ENCODE measurements at places on chromosomes 2 and 18.

DNA sequence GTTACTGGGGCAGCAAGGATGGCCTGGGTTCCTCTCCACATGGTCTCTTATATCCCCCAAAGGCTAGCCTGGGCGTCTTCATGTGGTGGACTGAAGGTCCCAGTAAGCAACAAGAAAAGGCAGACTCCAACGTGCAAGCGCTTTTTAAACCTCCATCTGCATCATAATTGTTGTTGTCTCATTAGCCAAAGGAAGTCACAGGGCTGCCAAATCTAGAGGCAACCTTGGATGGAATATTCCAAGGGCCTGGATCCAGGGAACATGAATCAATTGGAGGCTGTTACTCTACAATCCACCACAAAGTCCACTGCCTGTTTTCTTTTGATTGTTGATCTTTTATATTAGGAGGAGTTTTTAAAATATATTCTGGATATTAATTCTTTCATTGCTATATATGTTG, 118.8 kb downstream of the SH3RF3 start:
- DNase-seq, result no peak

GRCh38 chr2:20633794-20634506, 16.9 kb downstream of the HS1BP3 start:
- no peak for DNase-seq

- no peak for DNase-seq
Observed at GRCh38 chr2:201984800-201985525, 48.7 kb upstream of the FZD7 start.

- DNase-seq, result no peak
Observed at GRCh38 chr2:109455731-109456691, 157.8 kb downstream of the SEPTIN10 start.

GRCh38 chr2:59232394-59233165, 991.5 kb upstream of the FANCL start:
- no peak for DNase-seq

- no peak for DNase-seq
Observed at GRCh38 chr2:102264952-102265351, 46.4 kb upstream of the IL1RL1 start.

GRCh38 chr2:236754271-236754944, 184.8 kb downstream of the ACKR3 start:
- no peak for DNase-seq

- DNase-seq, result no peak
Observed at GRCh38 chr2:111135910-111136297, 15.2 kb downstream of the BCL2L11 start.

DNA sequence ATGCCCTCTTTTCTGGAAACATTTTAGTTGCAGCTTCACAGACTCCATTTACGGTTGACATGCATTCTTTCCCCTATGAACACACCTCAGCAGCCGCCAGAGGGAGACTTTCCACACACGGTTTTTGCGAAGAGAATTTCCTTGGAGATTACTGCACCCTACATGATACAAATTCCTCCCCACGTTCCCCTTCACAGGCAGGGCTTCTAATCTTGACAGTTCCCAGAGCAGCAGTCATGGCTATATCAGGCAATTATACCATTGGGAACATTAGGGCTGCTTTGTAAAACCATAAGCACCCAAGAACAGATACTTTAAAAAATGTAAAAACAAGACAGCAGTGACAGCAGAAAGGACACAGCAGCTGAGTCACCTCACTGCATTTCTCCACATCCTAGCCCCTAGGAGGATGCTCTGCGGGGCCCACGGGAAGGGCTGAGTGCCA, 253.8 kb downstream of the TGIF1 start:
- peak; percentile 10 for DNase-seq

- no peak for DNase-seq
Observed at GRCh38 chr2:74448771-74449170, 6.1 kb upstream of the INO80B start.

DNA sequence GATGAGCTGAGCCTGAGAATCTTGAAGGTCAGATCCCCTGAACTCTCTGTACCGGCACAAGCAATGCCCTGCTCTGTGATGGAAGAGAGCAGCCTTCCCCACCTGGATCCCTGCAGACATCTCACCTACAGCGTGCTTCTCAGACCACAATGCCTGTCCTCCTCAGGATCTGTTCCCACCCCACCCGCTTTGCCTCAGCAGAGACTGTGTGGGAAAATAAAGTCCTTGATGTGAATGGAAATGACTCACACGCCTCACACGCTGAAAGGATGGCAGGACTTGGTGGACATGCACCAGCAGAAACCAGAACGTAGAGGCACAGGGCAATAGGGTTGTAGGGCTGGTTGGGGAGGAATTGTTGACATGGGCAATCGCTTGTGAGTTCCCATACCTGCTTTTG, 117.9 kb upstream of the POU3F3 start:
- no peak for DNase-seq

DNA sequence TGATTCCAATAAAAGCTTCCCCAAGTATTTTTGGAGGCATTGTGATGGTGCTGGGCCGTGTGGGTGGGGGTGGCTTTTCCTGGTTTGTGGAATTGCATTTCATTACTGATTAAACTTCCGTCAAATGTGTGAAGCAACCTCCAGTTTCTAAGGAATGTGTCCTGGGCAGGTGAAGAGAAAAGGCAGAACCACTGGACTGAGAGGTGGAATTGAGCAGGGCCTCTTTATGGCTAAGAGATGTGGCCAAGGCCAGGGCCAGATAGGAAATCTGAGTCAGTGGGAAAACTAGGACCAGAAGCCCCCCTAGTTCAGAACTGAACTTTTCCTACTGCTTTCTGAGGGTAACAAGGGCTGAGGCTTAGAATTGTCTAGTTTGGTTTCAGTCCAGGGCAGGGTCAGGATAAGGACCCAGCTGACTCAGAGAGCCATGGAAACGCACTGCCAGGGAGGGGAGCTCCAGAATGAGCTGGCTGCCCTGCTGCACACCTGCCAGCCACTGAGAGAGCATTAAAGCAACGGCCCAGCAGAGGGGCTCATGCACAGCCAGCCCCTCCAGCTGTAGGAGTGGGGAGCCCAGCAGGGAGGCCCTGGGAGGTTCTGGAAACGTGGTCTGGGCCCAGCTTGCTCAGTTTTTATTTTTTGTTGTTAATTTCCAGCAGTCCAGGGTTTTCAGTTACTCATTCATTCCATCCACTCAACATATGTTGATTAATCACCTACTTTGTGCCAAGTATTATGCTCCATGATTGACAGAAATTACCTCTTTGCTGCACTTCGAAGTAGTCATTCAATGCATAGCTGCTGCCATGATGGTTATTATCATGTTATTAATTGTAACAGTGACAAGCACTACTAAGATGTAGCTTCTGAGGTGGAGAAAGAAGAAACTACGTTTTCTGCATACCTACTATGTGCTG, 156.1 kb downstream of the MSH2 start:
- no peak for DNase-seq

GRCh38 chr2:180609626-180610340, 370.6 kb upstream of the UBE2E3 start:
- no peak for DNase-seq

DNA sequence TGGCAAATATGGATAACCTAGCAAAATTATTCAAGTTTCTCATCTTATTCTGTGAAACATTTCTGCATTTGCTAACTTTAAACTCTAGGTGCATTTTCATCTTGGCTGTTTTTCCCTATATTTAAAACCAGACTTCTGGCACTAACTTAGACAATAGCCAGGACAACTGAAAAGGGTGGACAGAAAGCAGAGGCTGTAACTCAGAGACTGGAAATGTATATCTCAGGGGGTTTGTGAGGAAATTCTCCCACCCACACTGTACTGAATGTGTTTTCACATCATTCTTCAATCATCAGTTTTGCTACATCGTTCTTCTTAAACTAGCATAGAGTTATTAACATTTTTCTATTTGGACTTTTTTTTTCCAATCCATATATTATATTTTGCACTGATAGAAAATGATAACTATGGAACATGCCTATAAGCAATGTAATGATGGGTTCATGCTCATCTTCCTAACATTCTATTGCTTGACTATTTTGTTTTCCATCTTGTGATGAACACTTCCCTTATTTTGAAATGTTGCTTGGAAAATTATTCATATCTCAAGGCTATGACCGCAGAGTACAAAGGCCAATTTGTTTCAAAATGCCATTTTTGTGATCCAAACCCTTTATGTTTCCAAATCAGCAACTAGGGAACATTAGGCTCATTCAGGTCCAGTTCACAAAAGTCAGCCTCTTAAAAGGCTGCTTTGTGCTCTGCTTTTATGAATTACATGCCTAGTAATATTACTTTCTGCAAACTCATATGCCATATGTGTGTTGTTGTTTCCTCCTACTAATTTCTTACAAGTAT, 125.8 kb upstream of the CDH19 start:
- no peak for DNase-seq

GRCh38 chr18:45997700-45998151, 30.6 kb upstream of the EPG5 start:
- DNase-seq, result peak; percentile 9

- no peak for DNase-seq
Observed at GRCh38 chr18:45403341-45404049, 211.8 kb upstream of the SLC14A2 start.

- no peak for DNase-seq
Observed at GRCh38 chr2:220586980-220587530, 959.6 kb downstream of the SLC4A3 start.

DNA sequence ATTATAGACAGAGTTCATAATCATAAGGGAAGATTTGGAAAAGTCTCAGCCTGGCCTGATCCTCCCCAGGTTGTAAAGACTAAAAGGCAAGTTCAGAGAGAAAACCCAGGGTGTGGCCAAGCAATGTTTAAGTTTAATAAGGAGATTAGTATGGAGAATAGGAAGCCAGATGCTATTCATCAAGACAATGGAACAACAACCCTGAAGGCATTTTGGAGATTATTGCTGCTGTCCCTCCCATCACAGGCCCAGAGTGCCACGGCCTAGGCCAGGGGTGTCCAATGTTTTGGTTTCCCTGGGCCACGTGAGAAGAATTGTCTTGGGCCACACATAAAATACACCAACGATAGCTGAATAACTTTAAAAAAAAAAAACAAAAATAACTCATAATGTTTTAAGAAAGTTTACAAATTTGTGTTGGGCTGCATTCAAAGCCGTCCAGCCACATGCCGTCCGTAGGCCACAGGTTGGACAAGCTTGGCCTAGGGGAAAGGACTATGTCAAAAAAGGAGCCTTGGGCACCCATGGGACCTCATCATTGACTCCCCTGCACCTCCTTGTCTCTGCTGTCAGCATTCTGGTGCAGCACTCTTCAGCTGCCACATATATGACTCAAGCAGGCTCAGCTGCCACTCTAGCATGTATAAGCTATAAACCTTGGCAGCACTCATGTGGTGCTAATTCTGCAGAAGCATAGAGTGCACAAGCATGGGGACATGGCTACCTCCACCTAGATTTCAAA, 20.8 kb downstream of the DPP4 start:
- DNase-seq, result no peak

DNA sequence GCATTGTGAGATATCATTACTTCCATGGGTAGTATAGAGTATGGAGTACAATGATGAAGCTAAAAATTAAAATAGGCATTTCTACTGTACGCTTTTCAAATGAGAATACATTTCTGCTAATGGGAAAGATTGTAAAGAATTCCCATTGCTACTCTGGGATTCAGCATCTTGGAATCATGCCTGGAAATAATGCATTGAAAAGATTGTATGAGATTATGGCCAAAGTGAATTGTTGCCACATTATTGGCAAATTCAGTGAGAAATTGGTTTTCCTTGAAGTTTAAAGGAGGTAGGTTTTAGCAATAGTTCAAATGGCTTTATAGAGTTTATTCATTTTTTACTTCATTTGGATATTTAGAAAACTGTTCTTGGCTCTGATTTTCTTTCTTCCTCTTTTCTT, 157.9 kb downstream of the GULP1 start:
- DNase-seq, result no peak

DNA sequence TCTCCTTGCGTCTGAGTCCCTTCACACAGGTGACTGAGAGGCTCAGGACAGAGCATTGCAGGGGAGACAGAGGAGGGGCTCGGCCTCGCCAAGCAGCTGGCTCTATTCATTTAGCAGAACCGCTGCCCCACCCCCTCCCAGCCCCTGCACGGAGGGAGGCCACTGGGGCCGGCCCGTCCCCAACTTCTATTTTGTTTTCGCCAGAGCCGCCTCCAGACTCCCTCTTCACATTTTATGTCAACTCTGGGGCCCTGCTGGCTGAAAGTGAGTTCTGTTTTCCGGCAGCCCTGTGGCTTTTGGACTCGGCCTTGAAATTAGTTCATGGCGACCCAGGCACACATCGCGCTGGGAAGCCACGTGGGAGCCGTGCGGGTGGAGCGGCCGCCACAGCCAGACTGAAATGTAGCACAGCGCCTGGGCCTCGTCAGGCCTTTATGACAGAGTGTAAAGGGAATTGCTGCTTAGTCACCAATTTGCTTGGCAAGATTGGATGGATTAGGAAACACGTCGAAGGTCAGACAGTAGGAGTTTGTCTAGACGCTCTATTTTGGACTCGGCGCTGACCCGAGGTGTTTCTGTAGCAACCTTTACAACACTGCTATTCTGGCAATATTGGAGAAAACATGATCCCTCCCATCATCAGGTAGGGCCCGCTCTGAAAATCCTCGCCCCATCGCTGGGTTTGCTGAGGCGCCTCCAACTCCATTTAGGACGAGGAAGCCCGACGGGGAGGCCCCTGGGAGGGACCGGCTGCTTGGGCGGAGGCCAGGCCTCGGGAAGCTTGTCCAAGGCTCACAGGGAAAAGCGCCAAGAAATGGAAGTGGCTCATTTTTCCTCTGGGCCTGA, 90.7 kb upstream of the CTDP1 start:
- no peak for DNase-seq

DNA sequence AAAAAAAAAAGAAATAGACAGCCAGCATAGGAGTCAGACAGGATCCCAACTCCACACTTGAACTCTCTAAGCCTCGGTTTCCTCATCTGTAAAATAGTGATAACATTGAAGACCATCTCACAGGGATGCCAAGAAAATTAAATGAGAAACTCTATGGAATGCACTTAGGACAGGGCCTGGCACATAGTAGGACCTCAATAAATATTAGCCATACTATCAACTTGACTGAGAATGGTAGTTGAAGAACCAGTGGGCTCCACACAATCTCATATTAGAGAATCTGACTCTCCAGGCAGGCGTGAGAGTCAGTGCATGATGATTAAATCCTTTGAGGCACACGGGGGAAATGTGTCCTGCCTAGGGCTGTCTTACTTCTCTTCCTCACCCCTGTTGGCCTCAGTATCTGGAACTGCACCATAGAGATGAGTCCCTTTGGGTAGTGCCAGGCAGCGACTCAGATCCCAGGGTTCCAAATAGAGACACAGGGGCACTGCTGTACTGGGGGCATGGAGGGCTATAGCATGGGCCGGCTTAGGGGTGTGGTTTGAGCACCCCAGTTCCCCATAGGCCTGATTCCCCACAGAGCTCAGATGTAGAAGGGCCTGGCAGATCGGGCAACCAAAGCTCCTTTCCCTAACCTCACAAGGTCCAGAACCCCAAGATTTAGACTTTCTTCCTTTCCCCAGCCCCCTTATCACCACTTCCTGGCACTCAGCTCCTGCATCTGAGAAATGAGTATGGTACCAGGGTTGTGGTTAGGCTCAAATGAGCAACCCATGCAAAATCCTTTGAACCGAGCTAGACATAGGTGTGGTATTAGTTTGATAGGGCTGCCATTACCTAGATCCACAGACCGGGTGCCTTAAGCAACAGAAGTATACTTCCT, 51.3 kb upstream of the CAB39 start:
- DNase-seq, result peak; percentile 34
